ENCODE measurements at places on chromosomes 7 and 10.
A peak's percentile ranks its signal among the peaks of the same experiment; 100 is the strongest.

DNA sequence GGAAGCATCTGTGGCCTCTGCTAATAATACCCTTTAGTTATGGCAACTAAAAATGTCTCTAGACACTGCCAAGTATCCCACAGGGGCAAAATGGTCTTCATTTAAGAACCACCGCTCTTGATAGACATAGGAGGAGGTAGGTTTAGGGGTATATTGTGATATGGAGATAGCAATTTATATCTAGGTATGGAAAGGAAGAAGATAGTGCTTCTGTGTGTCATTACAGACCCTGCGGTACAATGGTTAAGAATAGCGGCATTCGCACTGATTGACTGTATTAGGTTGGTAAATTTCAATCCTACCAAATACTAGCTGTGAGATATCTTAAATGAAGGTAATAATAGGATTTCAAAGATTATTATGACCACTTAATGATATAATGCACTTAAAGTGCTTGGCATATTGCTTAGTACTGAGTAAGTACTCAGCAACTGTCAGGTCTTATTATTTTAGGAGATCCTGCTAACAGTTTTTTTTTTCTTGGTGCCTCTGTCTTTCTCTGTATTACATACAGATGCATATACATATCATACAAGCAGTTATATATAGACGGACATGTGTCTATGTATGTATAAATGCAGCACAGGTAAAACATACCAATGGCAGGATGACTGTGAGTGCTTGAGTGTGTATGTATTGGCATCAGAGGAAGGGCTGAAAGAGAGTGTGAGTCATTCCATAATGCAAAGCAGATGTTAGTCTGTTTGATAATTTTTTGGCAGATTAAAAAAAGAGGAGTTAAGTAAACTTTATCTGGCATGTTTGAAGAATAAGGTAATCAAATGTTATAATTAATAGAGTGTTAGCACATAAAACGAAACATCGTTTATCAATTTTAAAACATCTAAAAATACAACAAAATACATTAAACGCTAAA, 50.0 kb upstream of the ITGB8 start:
- DNase-seq: no peak

DNA sequence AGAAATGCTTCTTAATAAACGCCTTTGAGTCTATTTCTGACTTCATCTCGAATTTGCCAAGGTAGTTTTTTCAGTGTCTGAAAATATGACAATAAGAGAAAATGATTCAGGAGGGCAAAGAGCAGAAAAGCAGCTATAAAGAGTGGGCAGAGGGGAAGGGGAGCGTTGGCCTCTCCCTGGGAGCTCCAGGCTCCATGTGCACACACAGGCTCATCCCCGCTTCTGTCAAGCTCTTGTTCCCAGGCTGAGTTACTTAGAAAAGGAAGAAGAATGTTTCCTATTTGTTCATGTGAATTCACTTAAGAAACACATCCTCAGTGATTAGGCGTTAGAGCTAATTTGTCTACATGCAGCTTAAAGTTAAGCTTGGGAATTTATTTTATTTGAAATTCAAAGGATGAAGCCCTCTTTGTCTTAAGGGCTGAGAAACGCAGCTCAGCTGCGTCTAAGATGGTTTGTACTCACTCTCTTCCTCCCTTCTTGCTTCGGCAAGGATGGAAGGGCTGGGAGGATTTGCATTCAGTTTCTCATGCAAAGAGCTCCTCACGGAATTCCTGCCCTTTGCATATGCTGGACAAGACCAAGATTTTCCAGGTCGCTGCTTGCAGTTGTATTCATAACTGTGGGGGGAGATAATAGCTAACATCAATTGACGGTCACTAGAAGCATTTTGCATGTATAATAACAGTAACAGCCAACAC, 29.0 kb upstream of the ATXN7L1 start:
- no peak for DNase-seq

DNA sequence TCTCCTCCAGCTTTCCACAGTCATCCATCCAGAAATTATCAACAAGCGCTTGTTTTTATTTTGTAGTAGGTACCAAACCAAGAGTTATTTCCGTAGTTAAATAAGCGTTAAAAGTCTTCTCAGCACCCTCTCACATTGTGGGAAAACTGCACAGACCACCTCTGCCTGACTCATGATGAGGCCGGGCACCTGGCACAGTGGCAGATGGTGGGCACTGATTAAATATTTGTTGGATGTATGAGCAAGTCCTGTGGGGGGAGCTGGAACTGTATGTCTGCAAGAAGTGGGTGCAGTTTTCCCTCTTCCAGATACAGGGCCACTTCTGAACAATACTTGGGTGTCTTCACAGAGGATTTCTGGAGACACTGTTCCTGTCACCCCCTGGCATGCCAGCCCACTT, 5.3 kb upstream of the REPIN1 start:
- DNase-seq: no peak

- DNase-seq: no peak
These were observed 62.0 kb downstream of the TNRC18 start for GRCh38 chr7:5361446-5362127.

DNA sequence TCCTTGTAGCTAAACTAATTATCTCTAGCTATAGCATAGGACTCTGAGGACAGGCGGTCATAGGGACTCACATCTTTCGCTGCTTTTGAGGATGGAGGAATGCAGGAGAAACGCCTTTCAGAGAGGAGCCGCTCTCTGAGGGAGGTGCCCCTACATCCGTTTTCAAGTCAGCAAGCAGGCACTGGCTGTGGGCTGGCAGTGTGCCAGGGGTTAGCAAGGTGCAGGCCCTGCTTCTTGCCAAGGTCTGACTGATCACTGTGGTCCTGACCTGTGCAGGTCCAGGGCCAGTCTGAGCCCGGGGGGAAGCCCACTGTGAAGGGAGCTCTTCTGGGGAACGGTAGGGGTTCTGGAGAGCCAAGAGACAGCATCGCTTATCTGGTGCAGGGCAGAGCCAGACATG, 89.4 kb downstream of the SH3PXD2A start:
- DNase-seq: peak; percentile 38

- DNase-seq: no peak
These were observed 185.1 kb downstream of the DGKI start for GRCh38 chr7:137661634-137662033.

GRCh38 chr10:90914992-90915765, 5.7 kb downstream of the ANKRD1 start:
- no peak for DNase-seq

DNA sequence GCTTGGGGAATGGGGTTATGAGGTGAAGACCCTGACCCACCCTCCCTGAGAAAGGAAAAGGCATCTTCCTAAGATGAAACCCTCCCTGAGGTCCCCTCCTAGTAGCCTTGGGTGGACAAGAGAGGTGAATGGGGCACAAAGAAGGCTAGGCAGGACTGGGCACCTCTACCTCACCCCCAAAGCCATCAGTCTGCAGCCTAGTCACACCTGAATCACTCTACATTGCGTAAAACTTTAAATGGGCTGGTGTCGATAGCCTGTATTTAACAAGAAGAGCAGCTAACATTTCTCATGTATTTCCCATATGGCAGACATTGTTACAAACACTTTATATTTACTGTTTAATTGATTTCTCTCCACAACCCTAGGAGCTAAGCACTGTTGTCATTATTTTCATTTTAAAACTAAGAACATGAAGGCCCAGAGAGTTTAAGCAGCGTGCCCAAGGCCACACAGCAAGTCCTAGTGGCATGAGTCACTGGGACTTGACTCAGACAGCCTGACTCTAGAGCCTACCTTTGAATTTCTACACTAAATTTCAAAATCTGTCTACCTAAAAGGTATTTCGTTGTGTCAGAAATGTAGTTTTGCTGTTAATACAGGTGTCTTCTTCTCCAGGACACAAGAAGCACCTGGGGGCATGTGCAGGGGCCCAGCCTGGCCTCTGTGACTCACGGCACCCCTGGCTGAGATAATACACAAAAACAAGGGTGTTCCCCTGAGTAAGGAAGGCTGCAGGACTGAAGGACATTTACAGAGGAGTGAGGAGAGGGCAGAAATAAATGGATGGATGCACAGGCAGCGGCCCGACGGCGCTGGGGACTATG, 3.4 kb downstream of the AOC1 start:
- DNase-seq: no peak

DNA sequence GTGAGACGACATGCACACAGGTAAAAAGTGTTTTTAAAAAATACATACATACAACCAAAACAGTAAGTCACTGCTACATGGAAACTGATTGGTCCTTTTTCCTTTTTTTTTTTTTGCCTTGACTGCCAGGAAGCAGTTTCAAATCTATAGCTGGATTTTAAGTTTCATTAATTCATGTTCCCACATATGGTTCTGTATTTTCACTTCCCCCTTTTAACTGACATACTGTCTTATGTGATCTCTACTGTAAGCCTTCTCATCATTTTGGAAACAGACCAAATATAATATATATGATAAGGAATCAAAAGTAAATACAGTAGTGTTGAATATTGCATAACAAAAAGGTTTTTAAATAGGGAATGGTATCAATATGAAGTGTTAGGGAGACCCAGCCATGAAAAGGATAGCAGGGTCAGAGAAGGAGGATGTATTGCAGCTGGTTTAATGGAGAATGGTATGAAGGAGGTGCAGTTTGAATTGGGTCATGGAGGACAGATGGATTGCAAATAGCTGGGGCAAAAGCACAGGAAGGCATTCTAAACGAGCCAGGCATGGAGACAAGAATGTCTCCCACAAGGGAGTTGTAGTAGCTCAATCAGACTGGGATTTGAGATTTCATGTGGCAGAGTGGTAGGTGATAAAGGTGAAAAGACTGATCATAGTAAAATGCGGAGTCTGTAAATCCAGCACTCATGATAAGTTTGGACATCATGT, 5.4 kb downstream of the CAV1 start:
- DNase-seq: no peak

- no peak for DNase-seq
These were observed 399.8 kb upstream of the NFE2L3 start for GRCh38 chr7:25752154-25752553.

DNA sequence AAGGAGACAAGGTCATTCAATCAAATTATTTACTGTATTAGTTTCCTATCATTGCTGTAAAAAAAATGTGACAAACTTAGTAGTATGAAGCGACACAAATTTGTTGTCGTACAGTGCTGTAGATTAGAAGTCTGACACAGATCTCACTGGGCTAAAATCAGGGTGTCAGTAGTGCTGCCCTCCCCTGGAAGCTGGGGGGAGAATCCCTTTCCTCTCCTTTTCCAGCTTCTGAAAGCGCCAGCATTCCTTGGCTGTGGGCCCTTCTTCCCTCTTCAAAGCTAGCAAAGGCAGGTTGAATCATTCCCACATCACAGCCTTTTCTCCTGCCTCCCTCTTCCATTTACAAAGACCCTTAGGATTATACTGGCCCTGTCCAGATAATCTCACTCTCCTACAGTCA, 28.0 kb downstream of the VPS41 start:
- DNase-seq: no peak

- DNase-seq: peak; percentile 16
These were observed 43.3 kb upstream of the TMEM248 start for GRCh38 chr7:66877577-66878300.

- DNase-seq: no peak
These were observed 27.0 kb downstream of the COL1A2 start for GRCh38 chr7:94421681-94422080.

DNA sequence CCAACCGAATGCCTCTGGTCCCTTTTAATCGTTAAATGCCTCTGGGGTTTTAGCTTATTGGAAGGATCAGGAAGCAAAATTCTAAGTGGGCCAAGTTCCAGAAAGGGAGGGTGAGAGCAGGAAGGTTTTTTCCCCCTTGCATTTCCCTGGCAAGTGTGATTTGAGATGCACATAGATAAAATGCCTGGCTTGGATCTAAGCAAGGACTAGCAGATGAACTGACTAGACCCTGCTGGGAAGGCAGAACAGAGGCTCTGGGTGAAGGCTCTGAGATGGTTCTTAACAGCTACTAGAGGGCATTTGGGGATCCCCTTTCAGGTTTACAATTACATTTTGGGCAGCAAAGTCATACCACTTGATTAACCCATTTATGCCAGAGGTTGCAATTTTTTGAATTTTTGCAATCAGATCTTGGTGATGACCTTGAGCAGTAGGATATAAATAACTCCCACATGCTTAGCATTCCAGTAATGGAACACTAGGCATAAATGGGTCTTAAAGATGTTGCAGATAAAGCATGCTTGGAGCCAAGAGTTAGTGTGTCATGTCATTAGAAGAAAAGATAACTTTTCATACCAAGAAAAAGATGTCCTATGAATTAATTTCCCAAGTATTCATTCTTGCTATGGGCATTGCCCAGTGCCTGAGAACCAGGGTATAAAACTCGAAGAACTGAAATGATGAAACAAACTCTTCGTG, 205.9 kb downstream of the SEC23IP start:
- DNase-seq: no peak

- DNase-seq: no peak
These were observed 120.5 kb upstream of the IMMP2L start for GRCh38 chr7:111682588-111683340.

DNA sequence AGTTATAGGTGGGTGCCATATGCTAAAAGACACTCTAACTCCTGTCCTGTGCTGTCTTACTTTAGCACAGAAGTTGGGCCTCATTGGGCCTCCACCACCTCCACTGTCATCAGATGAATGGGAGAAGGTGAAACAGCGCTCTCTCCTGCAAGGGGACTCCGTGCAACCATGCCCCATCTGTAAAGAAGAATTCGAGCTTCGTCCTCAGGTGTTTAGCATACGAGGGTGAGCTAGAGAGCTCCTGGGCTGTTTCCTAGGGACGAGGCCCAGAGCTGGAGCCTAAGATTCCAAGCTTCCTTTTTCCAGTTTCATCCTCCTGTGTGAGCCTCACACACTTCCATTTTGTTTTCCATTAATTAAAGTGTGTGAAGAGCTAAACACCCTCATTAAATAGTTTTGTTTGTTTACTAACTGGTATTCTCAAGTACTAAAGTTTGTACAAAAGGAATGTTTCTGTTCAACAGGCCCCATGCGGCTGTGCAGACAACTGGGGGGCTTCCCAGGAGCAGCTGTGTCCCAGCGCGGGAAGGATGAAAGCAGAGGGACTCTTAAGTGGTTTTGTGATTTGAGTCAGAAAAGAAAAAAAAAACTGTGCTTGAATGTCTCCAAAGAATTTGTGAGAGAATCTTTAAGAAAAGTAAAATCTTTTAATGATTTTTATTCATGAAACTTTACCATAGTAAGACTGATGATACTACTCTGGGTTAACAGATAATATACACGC, 14.1 kb downstream of the RNF32 start:
- DNase-seq: no peak

DNA sequence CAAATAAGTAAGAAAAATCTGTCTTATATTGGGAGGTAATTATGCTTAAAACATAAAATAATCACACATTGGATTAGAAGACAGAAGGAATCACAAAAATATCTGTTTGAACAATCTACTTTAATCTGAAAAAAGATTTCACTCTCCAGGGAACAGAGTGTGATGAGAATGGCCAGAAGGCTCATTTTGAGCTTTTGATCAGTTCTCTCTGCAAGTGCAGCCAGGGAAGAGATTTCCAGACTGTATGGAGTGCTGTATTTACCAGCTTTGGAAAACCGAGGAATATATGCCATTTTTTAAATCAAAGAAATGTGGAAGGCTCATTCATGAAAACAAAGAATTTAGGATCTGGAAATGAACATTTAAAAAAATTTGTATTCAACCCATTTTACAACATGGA, 83.0 kb upstream of the WAC start:
- no peak for DNase-seq

Measured in kidney capillary endothelial cell (primary cell).